Stimulated activated naive CD8-positive, alpha-beta T cell treated with anti-CD3 and anti-CD28 coated beads, Interleukin-15, amount 100 ng/mL, for 72 hours (primary cell): ENCODE measurements at places on chromosomes 4 and X.

DNA sequence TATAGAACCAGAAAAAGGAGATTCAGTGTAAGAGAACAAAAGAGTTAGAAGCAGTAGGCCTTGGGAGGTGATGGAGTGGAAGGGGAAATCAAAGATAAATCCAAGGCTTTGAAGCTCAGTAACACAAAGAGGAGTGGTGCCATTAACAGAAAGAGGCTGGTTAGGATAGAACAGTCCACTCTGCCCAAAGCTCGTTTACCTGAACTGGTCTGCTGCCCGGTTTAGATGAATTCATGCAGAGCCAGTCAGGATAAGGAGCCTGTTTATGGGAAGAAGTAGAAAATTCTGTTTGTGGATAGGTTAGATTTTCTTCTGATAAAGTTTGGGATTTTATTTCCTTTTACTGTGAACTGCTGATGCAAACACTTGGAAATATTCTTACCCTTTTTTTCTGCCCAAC is 80.6 kb downstream of the HMGB2 start:
- no peak for DNase-seq

- DNase-seq, result no peak
Measured at GRCh38 chr4:73718375-73719373, 21.7 kb upstream of the CXCL8 start.

GRCh38 chr4:18608908-18609533 is 587.5 kb upstream of the LCORL start:
- DNase-seq, result no peak

DNA sequence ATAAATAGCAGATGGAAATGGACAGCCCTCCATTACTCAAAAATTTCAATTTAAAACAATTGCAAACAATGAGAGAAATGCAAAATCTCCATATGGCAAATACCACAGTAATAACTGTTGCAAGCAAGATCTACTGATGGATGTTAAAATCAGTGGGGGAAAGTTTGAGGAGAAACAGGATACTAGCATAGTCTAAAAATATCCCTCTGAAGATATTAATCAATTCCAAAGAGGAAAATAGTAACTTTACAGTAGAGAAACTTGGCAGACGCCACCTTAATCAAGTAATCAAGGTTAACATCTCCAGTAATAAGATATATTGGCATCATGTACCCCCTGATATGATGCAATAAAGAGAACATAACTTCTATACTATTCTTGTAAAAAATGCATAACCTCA is 344.8 kb downstream of the ZNF674 start:
- DNase-seq, result no peak

- no peak for DNase-seq
Measured at GRCh38 chr4:19304028-19304427, 947.7 kb upstream of the SLIT2 start.

DNA sequence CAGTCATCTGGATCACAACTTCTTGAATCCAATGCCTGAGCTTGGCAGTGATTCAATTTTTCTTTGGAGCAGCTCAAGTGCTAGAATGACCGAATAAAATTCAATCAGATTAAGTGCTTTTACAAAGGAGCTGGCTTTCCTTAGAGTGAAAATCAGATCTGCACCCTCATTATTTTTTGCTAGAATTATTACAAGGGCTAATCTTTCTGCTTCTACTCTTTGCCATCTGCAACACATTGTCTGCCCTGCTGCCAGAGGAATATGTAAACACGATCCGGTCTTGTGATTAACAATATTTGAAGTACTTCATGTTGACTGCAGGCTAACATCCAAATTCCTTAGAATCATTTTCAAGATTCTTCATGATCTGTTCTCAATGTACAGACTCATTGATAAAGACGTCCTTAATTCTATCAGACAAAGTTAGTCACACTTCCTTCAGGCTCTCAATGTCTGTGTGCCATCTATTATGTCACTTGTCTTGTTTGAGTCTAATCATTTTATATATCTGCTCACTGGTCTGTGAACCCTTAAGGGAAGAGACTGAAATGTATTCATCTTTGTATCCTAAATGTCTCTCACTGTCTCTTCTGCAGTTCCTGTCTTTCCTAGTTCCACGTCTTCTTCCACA is 531.2 kb downstream of the GALNTL6 start:
- no peak for DNase-seq

- DNase-seq, result no peak
Measured at GRCh38 chr4:105755375-105755774, 46.8 kb downstream of the GSTCD start.

DNA sequence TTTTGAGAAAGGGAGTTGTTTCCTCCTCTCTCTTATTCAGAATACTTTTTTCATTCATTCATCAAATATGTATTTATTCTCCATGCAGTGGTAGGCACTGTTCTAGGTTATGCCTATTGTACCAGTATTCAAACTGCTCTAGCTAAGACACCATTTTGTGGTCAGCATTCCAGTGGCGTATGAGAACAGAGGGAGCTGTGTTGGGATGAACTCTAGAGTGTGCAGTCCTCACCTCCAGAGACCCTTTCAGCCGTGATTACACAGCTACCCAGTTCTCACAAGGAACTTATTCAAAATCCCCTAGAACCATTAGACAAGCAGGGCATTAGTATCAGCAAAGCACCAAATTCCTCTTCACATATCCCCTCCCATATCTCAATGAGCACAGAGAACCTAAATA is 4.2 kb downstream of the TLR1 start:
- DNase-seq, result no peak

- DNase-seq, result no peak
Measured at GRCh38 chr4:158869001-158869400, 100.2 kb downstream of the FNIP2 start.

DNA sequence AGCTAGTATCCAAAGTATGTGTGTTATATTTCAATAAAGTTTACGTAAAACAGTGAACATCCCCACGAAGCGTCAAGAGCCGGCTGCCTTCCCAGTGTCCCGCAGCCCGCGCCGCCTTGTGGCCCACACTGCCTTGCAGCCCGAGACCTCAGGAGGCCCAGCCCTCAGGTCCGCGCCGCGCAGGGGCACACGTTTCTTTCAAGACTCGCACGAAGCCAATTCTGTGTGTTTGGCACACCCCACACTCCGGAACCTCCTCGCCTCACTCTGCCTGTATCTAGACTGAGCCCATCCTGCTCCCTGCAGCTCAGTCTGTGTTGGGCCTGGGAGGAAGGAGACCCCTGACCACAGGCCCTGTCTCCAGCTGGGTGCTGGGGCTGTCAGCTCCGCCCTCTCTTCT is 5.8 kb downstream of the LRPAP1 start:
- DNase-seq, result no peak

DNA sequence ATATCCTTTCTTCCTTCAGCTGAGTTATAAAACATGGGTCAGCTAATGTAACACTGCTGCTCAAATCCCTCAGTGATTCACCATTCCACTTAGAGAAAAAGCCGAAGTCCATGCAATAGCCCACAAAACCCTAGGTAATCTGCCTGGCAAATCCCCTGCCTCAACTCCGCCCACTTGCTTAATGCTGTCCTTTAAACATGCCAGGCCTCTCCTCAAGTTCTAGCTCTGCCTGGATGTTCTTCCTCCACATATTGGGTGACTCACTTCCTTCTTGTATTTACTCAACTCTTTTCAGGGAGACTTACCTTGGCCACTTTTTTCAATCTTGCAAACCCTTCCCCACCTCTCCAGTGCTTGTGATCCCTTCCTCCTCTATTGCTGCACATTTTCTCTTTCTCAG is 89.8 kb downstream of the EMCN start:
- DNase-seq, result no peak

GRCh38 chr4:14132301-14132700 is 504.8 kb upstream of the BOD1L1 start:
- no peak for DNase-seq
